ENCODE measurements at places on chromosomes 12 and 14.

- no peak for DNase-seq
Measured at GRCh38 chr12:15688838-15689625, 100.2 kb downstream of the EPS8 start.

GRCh38 chr12:46198913-46199312 lies 69.9 kb downstream of the SLC38A1 start:
- no peak for DNase-seq

DNA sequence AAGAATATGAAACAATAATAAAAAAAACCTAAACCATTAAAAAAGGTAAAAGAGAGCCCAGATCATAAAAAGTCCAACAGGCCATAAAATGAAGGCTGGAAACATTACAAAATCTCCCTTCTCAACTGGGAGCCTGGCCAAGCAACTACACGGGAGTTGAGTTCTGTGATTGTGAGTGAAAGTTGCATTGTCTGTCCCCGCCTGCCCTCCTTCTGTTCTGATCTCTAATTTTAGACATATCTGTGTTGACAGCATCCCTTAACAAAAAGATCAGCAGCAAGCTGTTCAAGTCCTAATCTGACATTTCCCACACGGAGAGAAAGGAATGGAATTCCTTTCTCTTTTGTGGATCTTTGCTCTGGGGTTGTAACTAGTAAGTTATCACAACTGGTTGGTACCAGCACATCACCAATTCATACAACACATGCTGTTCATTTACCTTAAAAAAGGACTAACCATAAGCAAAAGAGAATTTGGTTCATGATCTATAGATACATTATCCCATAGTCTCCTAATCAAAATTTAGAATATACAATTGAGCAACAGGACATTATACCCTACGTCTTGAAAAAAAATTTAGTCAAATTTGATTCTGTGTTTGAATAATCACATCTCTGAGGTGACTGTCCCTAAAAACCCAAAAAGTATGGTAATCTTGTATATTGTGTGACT lies 205.1 kb upstream of the GZMB start:
- DNase-seq, result no peak

DNA sequence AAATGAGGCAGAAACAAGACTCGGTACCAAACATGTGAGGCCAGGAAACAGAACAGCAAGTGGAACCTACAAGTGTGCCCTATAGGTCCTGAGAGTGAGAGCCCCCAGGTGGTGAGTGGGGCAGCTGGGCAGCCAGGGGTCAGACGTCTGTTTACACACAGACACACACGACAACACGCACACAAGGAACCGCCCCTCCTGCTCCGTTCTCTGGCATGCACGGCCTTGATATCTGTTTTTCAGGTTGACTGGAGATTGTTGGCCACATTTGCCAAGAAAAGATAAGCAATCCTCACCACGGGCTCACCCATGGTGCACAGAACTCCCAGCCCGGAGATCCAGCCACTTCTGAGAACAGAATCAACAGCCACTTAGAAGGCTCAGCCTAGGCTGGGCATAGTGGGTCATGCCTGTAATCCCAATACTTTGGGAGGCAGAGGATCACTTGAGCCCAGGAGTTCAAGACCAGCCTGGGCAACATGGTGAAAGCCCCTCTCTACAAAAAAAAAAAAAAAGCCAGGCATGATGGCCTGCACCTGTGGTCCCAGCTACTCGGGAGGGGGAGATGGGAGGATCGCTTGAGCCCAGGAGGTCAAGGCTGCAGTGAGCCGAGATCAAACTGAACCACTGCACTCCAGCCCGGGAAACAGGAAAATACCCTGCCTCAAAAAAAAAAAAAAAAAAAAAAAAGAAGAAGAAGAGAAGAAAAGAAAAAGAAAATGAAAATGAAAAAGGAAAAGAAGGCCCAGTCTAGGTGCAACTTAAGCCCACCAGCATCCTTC lies 19.4 kb upstream of the EIF5 start:
- no peak for DNase-seq

- DNase-seq, result no peak
Measured at GRCh38 chr12:12508612-12509011, 54.1 kb downstream of the DUSP16 start.

DNA sequence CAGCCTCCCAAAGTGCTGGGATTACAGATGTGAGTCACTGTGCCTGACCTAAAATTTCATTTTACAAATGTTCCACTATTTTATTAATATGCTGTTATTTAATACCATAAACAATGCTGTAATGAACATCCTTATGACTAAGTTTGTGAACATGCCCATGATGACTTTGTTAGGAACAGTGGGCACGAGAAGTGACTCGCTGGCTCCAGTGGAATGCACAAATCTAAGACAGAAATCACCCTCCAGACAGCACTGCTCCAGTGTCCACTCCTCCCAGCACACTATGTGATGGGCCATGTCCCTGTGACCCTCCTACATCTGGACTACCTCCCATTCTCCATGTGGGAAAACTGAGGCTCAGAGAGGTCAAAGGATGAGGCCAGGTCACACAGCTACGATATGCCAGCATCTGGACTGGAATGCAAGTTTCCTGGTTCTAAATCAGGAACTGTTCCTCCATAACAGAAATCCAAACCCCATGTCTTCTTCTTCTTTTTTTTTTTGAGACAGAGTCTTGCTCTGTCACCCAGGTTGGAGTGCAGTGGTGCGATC lies 57.9 kb downstream of the GPR68 start:
- no peak for DNase-seq

DNA sequence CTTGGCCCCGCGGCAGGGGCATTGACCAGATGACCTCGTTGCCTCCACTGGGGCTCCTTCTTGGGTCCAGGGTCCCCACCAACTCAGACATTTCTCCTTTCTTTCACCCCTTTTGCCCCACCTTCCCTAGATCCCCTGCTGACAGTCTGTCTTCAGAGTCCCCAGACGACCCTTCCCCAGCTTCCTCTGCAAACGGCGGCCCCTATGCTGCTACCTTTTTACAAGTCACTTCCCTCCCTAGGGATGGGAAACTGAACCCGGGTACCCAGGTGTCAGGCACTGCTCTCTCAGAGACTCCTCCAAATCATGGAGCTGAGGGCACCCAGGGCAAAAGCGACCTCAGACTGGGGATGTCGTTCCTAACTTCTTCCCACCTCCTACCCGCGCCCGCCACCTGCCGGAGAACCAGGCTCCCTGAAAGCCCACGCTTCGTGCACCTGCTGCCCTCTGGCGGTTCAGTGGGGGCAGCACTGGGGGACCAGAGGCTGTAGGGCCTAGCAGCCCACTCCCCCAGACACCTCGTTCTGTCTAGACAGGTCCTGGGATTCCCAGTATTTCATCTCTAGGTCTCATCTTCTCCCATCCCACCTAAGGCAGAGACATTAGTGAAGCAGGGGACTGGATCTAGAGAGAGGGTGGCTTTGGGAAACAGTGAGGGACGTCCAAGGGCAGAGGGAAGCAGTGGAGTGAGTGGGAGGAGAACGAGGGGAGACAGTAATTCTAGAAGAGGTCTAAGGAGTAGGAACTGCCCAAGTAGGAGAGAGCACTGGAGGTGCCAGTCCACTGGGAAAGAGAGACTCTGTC lies 4.9 kb downstream of the ZNF385A start:
- no peak for DNase-seq

- DNase-seq, result no peak
Measured at GRCh38 chr14:41597647-41598046, 9.0 kb upstream of the LRFN5 start.

GRCh38 chr14:54299410-54300363 lies 97.1 kb upstream of the CDKN3 start:
- no peak for DNase-seq

- no peak for DNase-seq
Measured at GRCh38 chr12:96506776-96507175, 17.4 kb downstream of the CFAP54 start.

DNA sequence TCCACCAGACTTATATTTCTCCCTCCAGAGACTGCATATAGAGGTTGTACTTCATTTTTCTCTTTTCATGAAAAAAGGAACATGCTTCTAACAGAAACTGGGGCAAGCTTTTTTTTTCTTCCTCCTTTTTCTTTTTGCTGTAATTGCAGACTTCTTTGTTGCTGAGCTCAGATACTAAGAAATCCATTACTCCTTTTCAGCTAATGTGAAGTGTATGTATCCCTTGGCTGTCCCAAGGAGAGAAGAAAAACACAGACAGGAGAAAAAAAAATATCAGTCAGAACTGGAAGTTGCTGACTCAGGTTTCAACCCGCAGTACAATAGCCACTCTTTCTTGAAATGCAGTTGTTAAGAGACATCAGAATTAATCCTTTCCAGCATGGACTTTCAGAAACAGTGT lies 1248.4 kb downstream of the LRFN5 start:
- DNase-seq, result no peak

DNA sequence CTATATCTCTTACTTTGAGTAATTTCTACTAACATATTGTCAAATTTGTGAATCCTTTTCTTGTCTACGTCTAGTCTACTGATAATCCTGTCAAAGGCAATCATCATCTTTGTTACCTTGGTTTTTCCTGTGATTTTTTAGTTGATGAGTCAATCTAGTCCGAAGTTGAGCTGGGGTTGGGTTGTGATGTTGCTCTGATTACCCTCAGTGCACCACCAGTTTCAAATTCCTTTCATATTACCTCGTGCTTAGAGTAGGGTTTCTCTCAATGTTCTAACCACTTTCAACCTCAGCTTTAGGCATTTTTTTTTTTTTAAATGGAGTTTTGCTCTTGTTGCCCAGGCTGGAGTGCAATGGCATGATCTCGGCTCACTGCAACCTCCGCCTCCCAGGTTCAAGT lies 186.8 kb downstream of the BTG1 start:
- no peak for DNase-seq

- DNase-seq, result no peak
Measured at GRCh38 chr14:103395244-103395643, 10.0 kb downstream of the MARK3 start.

Data from ascending aorta (tissue), 2 donors.